Activated naive CD4-positive, alpha-beta T cell treated with anti-CD3 and anti-CD28 coated beads for 36 hours (primary cell): ENCODE measurements at places on chromosomes 6 and 20. TPM values are rescaled to one million over a fixed set of nuclear protein-coding genes. Genes with fewer than 3 reads are reported as not detected.

ZNF391 gene
- total RNA-seq = 3.1 TPM

GRCh38 chr6:36487698-36488097, 44.9 kb downstream of the KCTD20 start:
- no peak for DNase-seq

GRCh38 chr6:125193208-125193607, 39.6 kb downstream of the TPD52L1 start:
- DNase-seq = no peak

DNA sequence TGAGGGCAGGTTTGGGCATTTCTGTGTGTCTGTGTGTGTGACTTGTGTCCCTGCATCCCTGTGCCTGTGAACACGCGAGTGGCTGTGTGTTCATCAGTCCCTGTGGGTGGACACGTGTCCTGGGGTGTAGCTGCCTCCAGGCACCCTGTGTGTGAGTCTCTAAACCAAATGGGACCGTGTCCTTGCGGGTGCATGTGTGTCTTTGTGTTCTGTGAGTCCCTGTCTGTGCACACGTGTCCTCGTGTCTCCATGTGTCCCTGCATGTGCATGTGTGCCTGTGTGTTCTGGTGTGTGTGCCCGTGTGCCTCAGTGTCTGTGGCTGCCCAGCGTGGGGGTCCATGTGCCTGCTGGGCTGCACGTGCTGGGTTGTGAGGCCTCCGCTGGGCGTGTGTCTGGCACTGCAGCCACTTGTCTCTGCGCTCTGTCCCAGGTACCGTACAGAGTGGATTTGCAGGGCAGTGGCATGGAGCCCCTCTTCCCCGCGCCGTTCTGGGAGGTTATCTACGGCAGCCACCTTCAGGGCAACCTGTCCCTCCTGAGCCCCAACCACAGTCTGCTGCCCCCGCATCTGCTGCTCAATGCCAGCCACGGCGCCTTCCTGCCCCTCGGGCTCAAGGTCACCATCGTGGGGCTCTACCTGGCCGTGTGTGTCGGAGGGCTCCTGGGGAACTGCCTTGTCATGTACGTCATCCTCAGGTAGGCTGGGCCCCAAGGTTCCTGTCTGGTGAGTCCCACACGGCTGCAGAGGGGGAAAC, 8.2 kb upstream of the LKAAEAR1 start:
- DNase-seq = no peak

- no peak for DNase-seq
Observed at GRCh38 chr20:62354031-62354808, 12.9 kb downstream of the LAMA5 start.

DNA sequence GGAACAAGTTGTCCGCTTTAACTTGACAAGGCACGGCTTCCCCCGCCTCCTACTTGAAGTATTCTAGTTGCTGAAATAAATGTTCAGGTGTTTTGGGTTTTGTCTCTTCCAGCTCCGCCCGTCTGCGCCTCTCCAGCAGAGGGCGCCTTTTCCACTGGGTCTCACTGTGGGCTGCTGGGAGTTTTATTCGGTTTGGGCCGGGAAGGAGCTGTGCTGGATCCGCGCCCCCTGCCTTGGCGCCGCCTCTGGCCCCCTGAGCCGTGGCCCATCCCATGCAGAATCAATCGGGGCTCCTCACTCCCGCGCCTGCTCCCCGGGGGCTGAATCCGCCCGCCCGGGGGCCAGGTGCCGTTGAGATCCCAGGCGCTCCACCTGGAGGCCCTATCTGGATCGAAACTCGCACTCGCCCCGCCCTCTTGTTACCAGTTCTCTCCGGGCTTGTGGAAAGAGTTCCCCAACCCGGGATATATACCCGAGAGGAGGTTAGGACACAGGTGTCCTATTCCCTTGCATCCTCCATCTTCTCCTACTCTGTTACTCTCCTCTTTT, 51.0 kb upstream of the TCF21 start:
- DNase-seq = peak; percentile 75

SIRPD gene
- total RNA-seq = not detected

ATP9A gene
- total RNA-seq = 0.17 TPM

GRCh38 chr20:53028337-53029007, 56.3 kb downstream of the TSHZ2 start:
- peak; percentile 69 for DNase-seq

CYP39A1 gene
- not detected for total RNA-seq

CAGE1 gene
- 0.25 TPM for total RNA-seq

DNA sequence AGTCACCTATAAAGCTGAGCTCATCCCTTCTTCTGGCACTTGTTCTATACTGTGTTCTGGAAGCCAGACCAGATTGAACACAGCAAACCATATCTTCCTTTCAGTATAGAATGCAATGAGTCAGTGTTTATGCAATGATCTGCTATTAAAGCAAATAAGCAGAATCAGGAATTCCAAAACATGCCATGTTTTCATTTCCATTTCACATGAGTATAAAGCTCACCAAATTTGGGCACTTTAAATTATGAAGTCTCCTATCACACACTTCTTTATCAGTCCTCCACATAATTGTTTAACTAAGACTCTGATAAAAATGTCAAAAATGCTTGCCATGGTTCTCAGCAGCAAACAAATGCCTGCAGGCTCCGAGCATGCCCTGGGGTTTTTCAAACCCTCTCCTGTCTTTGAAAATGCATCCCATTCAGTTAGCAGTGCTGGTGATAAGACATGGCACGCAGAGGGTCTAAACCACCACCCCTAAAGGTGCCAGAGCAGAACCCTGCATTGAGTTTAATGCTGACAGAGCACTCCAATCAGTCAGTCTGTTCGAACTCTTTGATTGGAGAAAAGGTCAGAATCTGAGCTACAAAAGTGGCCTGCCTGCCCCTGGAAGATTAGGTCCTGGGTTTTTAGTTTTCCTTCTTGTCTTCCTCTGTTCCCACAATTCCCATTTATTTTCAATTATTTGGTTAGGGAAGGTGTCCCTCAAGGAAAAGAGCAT, 234.1 kb downstream of the GMPR start:
- no peak for DNase-seq
